ENCODE measurements at places on chromosomes 3 and 15.

DNA sequence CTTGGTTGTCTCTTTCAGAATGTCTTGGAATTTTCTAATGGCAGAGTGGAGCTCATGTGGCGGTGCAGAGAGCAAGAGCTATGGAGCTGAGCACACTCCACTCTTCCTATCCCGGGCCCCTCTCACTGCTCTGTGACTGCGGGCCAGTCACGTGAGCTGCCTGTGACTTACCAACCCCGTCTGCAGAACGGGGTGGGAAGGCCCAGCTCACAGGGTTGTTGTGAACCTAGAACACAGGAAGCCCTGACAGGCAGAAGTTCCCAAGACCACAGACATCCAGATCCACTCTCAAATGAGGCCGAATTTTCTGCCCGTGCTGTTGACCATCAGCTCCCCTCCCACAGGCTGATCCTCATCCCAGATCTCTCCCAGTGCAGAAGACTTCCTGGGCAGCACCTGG is 35.5 kb upstream of the PLXNA1 start:
- no peak for DNase-seq

GRCh38 chr3:79926522-79926921 is 158.7 kb upstream of the ROBO1 start:
- DNase-seq, result no peak

- DNase-seq, result no peak
Observed at GRCh38 chr3:44499149-44499898, 21.9 kb upstream of the ZNF445 start.

- DNase-seq, result no peak
Observed at GRCh38 chr15:27448986-27449385, 478.0 kb downstream of the GABRG3 start.

- DNase-seq, result no peak
Observed at GRCh38 chr3:16303037-16303575, 38.1 kb downstream of the OXNAD1 start.

DNA sequence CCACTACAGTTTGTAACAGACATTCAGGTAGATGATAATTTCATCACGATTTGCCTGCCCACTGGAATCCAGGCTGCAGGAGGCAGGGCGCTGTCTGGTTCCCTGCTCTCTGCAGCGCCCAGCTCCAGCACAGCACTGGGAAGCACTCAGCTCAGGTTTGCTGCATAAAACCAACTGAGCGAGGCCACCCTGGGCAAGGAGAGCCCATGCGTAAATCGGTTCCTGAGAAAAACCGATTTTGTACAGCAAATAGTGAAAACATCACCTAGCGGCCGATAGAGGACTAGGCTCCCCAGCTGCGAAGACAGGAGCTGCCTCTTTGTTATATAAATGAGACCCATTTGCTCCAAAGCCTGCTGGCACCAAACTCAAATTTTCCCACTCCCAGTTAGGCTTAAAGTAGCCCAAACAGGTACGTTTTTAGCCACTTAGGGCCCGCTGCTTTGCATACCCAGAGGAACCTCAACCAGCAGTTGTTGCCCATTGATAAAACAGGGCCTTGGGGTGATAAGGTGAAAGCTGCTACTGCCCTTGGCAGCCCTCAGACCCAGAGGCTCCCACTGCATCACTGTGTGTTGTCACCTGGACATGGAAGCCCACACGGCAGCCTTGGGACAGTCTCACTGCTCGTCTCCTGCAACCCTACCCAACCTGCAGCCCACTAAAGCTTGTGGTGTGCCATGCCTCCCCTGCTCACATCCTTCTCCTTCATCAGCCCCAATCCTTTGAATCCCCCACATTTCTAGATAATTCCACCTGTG is 47.5 kb downstream of the ALDH1L1 start:
- no peak for DNase-seq

GRCh38 chr3:89851974-89852621 is 744.7 kb downstream of the EPHA3 start:
- DNase-seq, result no peak

- DNase-seq, result no peak
Observed at GRCh38 chr15:28133281-28133680, 34.2 kb upstream of the OCA2 start.

DNA sequence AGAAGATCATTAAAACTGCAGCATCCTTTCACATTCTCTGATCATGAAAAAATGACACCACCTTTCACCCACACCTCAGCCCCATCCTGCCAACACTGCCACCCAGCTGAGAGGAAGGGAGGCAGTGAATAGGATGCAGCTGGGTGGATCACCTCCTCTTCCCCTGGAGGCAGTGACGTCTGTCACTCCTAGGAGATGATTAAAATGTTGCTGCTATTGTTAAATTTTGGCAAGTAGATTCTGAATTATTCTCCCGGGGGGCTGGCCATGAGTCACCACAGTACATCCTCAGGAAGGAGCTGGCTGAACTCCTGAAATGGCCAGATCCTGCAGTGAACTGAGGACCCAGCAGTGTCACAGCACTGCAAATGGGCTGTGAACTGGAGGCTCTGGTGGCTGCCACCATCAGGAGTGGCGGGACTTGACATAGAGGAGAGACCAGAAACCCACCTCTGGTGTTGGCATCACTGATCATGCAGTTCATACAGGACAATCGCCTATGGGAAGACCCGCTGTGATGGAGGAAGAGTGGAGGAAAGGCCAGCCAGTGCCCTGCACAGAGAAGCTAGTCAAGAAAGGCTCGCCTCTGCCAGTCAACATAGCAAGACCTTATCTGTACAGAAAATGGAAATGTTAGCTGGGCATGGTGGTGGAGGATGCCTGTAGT is 199.1 kb downstream of the FAM43A start:
- no peak for DNase-seq

DNA sequence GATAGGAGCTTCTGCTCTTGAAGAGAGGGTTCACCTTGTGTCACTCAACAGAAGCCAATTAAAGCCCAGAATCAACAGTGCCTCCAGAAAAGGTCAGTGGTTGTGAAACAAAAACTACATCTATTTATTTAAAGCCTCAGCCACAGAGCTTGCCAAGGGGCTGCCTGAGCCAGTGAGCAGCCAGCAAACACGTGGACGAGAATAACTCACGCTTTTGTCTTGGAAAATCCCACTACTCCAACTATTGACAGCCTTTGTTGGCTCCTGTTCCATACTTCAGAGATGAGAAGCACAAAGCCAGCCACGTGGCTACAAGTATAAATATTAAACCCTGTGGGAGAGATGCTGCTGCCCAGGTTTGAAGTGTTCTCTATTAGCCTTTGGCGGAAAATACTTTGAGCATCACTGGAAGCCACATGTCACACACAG is 10.3 kb downstream of the GPR156 start:
- DNase-seq, result no peak

- no peak for DNase-seq
Observed at GRCh38 chr15:36108541-36108940, 470.9 kb upstream of the CDIN1 start.

DNA sequence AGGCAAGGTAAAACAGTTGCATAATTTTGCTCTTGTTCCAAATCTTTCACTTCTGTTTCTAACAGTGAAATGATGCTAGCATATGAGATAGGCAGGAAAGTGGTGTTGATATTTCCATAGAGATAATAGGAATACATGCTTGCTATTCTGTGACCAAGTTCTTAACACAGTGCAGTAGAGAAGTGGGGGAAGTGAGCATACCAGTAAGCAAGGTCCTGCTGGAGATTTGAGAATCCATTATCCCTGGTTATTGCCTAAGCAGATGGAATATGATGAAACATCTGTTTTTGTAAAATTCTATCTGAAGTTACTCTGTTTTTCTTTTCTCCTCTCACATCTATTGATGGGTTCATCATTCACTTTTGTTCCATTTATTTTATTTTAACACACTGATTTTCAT is 28.7 kb downstream of the USP8 start:
- no peak for DNase-seq

GRCh38 chr3:169847896-169848295 is 21.8 kb downstream of the LRRC31 start:
- no peak for DNase-seq

DNA sequence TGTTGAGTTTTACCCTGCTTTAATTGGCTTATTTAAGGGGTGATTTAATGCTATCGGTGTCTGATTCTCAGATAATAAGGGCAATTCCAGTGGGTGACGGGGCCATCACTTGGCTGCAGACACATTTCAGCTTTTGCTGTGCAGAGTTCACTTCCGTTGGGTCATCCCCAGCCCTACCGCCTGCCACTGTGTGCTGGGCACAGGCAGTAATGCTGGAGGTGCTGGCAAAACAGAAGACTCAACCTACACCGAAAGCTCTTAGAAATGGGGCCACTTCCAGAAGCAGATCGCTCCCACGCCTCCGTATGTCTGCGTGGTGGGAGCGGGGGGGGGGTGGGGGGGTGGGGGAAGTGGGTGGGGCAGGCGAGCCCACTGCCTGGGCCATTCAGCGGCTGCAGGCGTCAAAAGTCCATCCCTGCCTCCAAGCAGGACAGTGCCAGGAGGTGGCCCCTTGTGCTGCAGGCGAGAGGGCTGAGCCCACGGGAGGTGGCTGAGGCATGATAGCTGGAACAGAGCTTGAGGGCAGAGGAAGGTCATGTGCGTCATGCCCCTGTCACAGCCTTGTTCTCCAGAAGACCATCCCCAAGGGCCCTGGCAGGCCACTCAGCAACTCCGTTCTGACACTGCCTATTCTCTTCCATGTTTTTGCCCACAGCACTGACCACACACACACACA is 128.3 kb downstream of the ATP10A start:
- DNase-seq, result no peak

DNA sequence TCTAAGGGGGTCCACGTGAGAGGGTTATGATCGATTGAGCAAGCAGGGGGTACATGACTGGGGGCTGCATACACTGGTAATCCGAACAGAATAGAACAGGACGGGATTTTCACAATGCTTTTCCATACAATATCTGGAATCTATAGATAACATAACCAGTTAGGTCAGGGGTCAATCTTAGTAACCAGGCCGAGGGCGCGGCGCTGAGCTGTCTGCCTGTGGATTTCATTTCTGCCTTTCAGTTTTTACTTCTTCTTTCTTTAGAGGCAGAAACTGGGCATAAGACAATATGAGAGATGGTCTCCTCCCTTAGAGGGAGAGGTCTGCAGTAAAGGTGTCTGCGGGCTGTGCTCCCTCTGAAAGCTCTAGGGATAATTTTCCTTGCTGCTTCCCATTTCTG is 261.3 kb downstream of the XXYLT1 start:
- no peak for DNase-seq

DNA sequence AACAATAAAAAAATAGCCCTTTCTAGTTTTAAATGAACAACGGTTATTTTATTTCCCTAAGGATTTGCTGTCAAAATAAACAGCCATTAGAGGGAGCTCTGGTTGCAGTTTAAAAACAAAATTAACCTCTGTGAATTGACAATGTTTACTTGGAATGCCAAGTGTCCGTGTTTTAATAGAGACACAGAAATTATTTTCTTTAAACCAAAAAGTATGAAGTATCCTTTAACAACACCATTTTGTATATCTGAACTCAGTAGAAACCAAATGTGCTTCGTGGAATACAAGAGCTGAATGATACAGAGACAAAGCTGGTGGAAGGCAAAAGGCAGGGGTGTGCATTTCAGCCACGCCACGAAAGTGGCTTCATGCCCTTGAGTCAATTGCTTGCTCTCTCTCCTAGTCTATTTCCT is 74.4 kb downstream of the MOBP start:
- DNase-seq, result no peak

- no peak for DNase-seq
Observed at GRCh38 chr3:35921718-35922117, 282.4 kb downstream of the ARPP21 start.

- no peak for DNase-seq
Observed at GRCh38 chr15:76642671-76643070, 262.5 kb downstream of the SCAPER start.

- no peak for DNase-seq
Observed at GRCh38 chr3:99425930-99426329, 212.5 kb upstream of the COL8A1 start.

- DNase-seq, result no peak
Observed at GRCh38 chr3:129962600-129962999, 11.9 kb upstream of the TRH start.

DNA sequence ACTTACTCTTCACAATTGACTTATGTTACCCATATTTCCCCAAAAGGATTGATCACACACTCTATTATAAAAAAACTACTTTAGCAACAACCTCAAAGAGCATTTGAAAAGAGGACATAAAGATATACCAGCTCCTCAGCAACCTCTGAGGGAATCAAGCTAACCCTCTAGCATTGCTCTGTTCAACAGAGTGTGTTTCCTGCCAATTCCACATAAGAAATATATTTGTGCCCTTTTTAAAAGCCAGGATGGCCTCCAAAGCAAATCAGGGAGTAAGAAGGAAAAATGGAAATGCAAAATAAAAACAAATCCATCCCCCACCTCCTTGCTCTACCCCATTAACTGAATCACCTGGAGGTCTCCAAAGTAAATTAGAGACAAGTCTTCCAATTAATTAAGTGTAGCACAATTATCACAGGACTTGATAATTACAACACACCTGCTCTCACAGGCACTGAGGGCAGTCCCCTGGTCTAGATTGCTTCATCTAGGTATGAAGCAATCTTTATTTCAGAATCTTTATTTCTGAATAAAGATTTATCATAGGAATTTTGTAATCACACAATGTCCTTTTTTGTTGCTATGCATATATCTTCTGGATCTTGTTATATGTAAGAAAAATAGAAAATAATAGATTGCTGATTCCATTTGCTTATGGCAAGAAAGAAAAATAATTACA is 34.8 kb downstream of the GPR176 start:
- DNase-seq, result no peak

DNA sequence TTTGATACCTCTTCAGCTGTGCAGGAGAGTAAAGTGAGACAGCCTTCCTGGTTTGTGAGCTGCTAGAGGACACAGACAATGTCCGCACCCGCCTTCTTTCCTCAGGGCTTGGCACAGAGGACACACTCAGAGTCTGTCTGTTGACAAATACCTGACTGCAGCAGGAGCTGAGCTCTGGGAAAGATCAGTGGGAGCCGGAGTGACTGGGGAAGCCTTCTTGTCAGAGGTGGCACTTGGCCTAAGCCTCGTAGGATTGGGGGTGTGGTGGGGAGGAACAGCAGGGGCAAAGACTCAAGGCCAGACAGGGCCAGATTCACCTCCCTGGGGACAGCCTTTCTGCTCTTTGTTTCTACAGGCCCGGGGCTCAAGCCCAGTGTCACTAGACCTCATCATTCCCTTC is 3.3 kb upstream of the IL17RC start:
- no peak for DNase-seq

DNA sequence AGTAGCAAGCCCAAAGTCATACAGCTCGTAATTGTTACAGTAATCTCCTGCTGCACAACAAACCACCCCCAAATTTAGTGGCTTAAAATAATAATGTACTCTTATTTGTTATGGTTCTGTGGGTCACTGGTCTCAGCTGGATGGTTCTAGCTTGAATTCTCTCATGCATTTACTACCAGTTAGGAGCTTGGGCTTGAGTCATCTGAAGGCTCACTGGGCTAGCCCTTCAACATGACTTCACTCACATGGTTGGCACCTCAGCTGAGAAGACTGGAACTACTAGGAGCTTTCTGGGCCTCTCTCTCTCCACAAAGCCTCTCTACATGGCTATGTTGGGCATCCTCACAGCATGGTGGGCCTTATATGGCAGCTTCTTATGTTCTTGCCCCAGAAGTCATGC is 12.5 kb downstream of the PCOLCE2 start:
- no peak for DNase-seq

GRCh38 chr3:129845956-129846355 is 47.6 kb downstream of the TMCC1 start:
- no peak for DNase-seq
